ENCODE measurements at places on chromosomes 12 and 14. TPM values are rescaled to one million over a fixed set of nuclear protein-coding genes. Genes with fewer than 3 reads are reported as not detected.
A peak's percentile ranks its signal among the peaks of the same experiment; 100 is the strongest.

The MSRB3 gene
- 2.8 TPM for total RNA-seq

The ADCY6 gene
- total RNA-seq: 12.8 TPM

The KRT6C gene
- not detected for total RNA-seq

The SPTB gene
- total RNA-seq: 0.43 TPM

The GLIPR1L1 gene
- not detected for total RNA-seq

The KCNC2 gene
- total RNA-seq: not detected

The MANSC1 gene
- total RNA-seq: 10.5 TPM

The CRIP1 gene
- total RNA-seq: 42.4 TPM

GRCh38 chr12:12267742-12268200, 927 bp upstream of the LRP6 start:
- H3K27me3 ChIP-seq: no peaks in the 10 kb centered on the region
- H3K27ac ChIP-seq: peak overlapping the region; percentile 100
- peak overlapping the region; percentile 90 for H3K4me3 ChIP-seq
- no peaks in the 10 kb centered on the region for H3K36me3 ChIP-seq

- no peaks in the 10 kb centered on the region for H3K27me3 ChIP-seq
- DNase-seq: no peak
- H3K27ac ChIP-seq: no peak overlapping the region
Measured at GRCh38 chr12:88509347-88509746, 70.9 kb downstream of the KITLG start.

DNA sequence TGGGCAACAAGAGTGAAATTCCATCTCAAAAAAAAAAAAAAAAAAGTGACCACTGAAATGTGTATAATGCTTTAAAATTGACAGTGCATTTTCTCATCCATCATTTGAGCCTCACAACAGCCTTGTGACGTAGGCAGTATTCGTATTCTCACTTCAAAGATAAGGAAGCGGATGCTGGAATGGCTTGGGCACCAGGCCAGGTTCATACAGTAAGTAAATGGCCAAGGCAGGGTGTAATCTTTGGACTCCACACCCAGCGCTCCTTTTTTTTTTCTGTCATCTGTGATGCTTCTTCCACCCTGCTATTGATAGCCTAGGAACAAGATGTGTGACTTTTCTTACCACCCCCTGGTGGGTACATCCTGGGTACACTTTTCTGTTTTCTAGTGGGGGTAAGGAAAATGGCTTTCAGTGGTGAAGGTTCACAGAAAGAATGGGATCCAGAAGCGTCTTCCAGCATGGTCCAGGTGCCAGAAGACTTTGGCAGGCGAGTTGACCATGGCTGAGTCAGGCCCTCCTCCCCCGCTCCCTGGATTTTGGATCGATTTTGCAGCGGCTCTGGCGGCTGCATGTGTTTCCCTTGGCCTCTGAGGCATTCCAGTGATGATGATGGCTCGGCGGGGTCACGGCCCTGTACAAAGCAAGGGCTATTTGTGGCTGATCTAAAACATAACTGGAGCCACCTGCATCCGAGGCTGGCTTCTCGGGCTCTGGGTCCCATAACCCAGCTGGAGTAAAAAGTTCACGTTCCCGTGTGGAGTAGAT, 110.6 kb downstream of the CACNA1C start:
- H3K4me3 ChIP-seq: no peak overlapping the region
- no peaks in the 10 kb centered on the region for H3K36me3 ChIP-seq
- no peak overlapping the region for H3K27ac ChIP-seq
- DNase-seq: no peak
- no peaks in the 10 kb centered on the region for H3K27me3 ChIP-seq
- peaks cover 19% of the 10 kb centered on the region for H3K4me1 ChIP-seq

- H3K27ac ChIP-seq: no peak overlapping the region
- no peak overlapping the region for H3K4me3 ChIP-seq
- no peaks in the 10 kb centered on the region for H3K4me1 ChIP-seq
- peaks cover 61% of the 10 kb centered on the region for H3K27me3 ChIP-seq
- no peak for DNase-seq
Measured at GRCh38 chr14:30317729-30318128, 241.2 kb upstream of the G2E3 start.

- DNase-seq: no peak
- H3K36me3 ChIP-seq: no peaks in the 10 kb centered on the region
- no peaks in the 10 kb centered on the region for H3K4me1 ChIP-seq
Measured at GRCh38 chr12:94244165-94245133, 96.1 kb downstream of the PLXNC1 start.

- no peaks in the 10 kb centered on the region for H3K36me3 ChIP-seq
- H3K4me1 ChIP-seq: no peaks in the 10 kb centered on the region
- DNase-seq: no peak
- no peak overlapping the region for H3K4me3 ChIP-seq
- H3K27ac ChIP-seq: no peak overlapping the region
Measured at GRCh38 chr14:86892152-86892956, 1100.6 kb downstream of the GALC start.

DNA sequence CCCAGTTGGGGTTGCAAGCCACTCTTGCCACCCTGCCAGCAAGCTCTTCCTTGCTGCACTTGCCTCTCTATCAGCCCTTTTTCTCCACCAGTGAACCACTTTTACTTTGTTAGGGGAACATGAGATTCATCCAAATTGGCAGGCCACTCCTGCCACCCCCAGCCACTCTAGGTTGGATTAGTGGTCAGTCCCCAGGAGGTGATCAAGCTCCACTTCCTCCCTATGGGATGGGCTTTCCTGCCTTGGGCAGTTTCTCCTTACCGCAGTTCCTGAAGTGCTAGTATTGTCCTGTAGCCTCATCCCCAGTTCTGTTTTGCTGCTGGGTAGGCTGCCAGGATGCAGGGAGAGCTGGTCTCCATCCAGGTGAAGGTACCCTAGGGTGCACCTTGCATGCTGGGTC, 104.5 kb downstream of the ALG10 start:
- no peak overlapping the region for H3K4me3 ChIP-seq
- no peak overlapping the region for H3K27ac ChIP-seq
- DNase-seq: no peak
- no peaks in the 10 kb centered on the region for H3K4me1 ChIP-seq
- no peaks in the 10 kb centered on the region for H3K27me3 ChIP-seq

DNA sequence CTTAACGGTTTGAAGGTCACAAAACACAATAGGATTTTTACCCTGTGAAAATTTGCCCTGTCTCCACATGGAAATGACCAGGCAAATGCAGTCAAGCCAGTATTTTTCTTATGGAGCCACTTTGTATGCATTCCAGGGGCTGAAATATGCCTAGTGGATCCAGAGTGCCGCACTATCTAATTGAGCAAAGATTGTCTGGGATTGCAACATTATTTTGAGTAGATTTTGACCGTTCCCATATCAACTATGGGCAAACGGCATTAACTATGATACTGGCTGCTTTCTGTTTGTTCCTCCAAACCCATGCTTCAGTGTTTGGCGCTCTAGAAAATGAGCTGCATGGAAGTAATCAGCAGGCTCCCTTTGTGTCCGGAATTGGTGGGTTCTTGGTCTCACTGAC, 223.0 kb downstream of the BTG1 start:
- H3K27me3 ChIP-seq: no peaks in the 10 kb centered on the region
- no peaks in the 10 kb centered on the region for H3K36me3 ChIP-seq
- no peak overlapping the region for H3K27ac ChIP-seq
- H3K4me1 ChIP-seq: no peaks in the 10 kb centered on the region
- H3K4me3 ChIP-seq: no peak overlapping the region

GRCh38 chr12:80567401-80567800, 123.4 kb downstream of the PTPRQ start:
- H3K36me3 ChIP-seq: no peaks in the 10 kb centered on the region
- DNase-seq: no peak
- H3K27ac ChIP-seq: no peak overlapping the region

- H3K27me3 ChIP-seq: no peaks in the 10 kb centered on the region
- no peaks in the 10 kb centered on the region for H3K36me3 ChIP-seq
- H3K4me1 ChIP-seq: peaks cover 4% of the 10 kb centered on the region
- no peak overlapping the region for H3K27ac ChIP-seq
Measured at GRCh38 chr14:81388336-81388735, 11.8 kb downstream of the STON2 start.

- no peak for DNase-seq
- H3K36me3 ChIP-seq: peaks cover 79% of the 10 kb centered on the region
- no peak overlapping the region for H3K27ac ChIP-seq
- no peaks in the 10 kb centered on the region for H3K27me3 ChIP-seq
- no peaks in the 10 kb centered on the region for H3K4me1 ChIP-seq
- H3K4me3 ChIP-seq: no peak overlapping the region
Measured at GRCh38 chr12:132029503-132030300, 80.0 kb downstream of the EP400 start.

- H3K4me1 ChIP-seq: no peaks in the 10 kb centered on the region
- H3K27ac ChIP-seq: no peak overlapping the region
- H3K4me3 ChIP-seq: no peak overlapping the region
- no peaks in the 10 kb centered on the region for H3K27me3 ChIP-seq
Measured at GRCh38 chr14:91424813-91425530, 7.4 kb upstream of the CCDC88C start.

GRCh38 chr14:53127151-53127550, 26.0 kb downstream of the DDHD1 start:
- H3K27ac ChIP-seq: no peak overlapping the region
- H3K4me1 ChIP-seq: peaks cover 4% of the 10 kb centered on the region
- no peaks in the 10 kb centered on the region for H3K27me3 ChIP-seq
- DNase-seq: no peak
- no peaks in the 10 kb centered on the region for H3K36me3 ChIP-seq

- peaks cover 22% of the 10 kb centered on the region for H3K4me1 ChIP-seq
- no peaks in the 10 kb centered on the region for H3K36me3 ChIP-seq
- no peak overlapping the region for H3K27ac ChIP-seq
- H3K27me3 ChIP-seq: no peaks in the 10 kb centered on the region
- no peak for DNase-seq
Measured at GRCh38 chr12:75982979-75983660, 48.5 kb downstream of the PHLDA1 start.

GRCh38 chr12:86950444-86950843, 694.3 kb upstream of the MGAT4C start:
- H3K27ac ChIP-seq: no peak overlapping the region
- H3K4me1 ChIP-seq: no peaks in the 10 kb centered on the region
- no peaks in the 10 kb centered on the region for H3K27me3 ChIP-seq
- DNase-seq: peak; percentile 1
- no peaks in the 10 kb centered on the region for H3K36me3 ChIP-seq
- no peak overlapping the region for H3K4me3 ChIP-seq

GRCh38 chr14:25231004-25231403, 181.1 kb upstream of the STXBP6 start:
- H3K4me3 ChIP-seq: no peak overlapping the region
- H3K36me3 ChIP-seq: no peaks in the 10 kb centered on the region
- no peak for DNase-seq

GRCh38 chr14:37848985-37849621, 253.7 kb downstream of the TTC6 start:
- H3K4me1 ChIP-seq: no peaks in the 10 kb centered on the region
- H3K4me3 ChIP-seq: no peak overlapping the region

DNA sequence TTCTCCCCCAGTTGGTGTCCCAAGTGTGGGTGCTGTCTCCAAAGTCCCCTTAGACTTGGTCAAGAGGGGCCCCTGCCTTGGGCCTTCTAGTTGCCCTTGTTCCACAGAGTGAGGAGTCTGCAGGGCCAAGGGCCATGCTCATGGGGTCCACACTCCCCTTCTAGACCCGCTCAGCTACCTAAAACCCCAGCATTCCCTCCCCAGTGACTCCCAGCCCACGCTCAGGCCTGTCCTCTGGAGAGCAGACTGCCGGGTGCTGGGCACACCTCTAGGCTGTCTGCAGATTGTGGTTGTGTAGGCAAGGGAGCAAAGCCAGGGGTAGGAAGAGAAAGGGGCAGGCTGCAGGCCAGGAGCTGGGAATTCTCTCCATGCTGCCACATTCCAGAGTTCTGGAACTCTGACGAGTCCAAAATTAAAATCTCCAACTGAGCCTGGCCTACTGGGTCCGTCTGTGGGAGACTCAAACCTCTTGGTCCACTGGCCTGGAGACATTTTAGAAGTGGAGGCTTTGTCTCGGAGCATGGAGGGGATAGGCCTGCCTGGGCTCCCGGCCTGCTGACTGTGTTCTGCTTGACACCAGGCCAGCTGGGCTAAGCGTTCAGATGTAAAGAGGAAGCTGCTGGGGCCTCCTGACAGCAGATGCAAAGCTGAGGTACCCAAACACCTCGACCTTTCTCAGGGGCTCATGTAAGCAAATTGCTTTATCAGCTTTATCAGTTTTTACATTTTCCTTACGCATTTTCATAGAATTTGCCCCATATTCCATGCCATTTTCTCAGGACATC, 13.7 kb upstream of the KRT5 start:
- H3K27me3 ChIP-seq: no peaks in the 10 kb centered on the region
- no peak for DNase-seq
- no peaks in the 10 kb centered on the region for H3K36me3 ChIP-seq
- no peak overlapping the region for H3K27ac ChIP-seq
- H3K4me1 ChIP-seq: peaks cover 1% of the 10 kb centered on the region
- H3K4me3 ChIP-seq: no peak overlapping the region

DNA sequence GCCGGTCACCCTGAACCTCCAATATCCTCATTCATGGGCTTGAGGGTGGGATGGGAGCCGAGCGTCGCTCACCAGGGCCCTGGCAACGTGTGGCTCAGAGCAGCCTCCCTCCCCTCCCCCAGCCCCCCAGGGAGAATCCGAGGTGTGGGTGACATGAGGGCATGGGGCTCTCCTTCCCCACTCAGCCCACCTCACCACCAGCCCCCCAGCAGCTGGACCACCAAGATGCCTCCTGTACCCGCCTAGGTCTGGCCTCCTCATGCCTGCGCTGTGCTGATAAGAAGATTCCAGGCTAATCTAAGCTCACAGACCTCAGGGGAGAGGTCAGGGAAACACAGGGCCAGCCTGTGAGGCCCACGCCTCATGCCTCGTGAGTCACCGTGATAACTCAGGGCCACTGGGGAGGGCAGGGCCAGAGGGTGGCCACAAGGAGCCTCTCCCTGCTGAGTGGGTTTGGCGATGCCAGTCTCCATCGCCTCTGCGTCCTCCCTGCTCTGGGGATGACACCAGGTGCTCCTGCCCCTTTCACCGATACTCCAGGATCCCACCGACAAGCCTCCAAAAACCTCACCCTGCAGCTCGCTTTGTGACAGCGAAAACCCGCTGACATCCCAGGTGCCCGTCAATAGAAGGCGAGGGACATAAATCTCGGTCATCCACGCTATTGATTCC, 56.9 kb downstream of the TESC start:
- H3K27ac ChIP-seq: no peak overlapping the region
- no peak for DNase-seq
- no peaks in the 10 kb centered on the region for H3K36me3 ChIP-seq
- H3K4me3 ChIP-seq: no peak overlapping the region

- no peaks in the 10 kb centered on the region for H3K27me3 ChIP-seq
- no peak for DNase-seq
- no peak overlapping the region for H3K27ac ChIP-seq
- H3K4me3 ChIP-seq: no peak overlapping the region
- peaks cover 12% of the 10 kb centered on the region for H3K4me1 ChIP-seq
- no peaks in the 10 kb centered on the region for H3K36me3 ChIP-seq
Measured at GRCh38 chr14:96088074-96088473, 48.9 kb downstream of the C14orf132 start.

Data from A673 (cell line).